ENCODE measurements at places on chromosomes 5 and 9.

- DNase-seq = no peak
These were observed 12.0 kb downstream of the SAR1B start for GRCh38 chr5:134620634-134621033.

- no peak for DNase-seq
These were observed 433.0 kb downstream of the PDE4D start for GRCh38 chr5:59460368-59461153.

DNA sequence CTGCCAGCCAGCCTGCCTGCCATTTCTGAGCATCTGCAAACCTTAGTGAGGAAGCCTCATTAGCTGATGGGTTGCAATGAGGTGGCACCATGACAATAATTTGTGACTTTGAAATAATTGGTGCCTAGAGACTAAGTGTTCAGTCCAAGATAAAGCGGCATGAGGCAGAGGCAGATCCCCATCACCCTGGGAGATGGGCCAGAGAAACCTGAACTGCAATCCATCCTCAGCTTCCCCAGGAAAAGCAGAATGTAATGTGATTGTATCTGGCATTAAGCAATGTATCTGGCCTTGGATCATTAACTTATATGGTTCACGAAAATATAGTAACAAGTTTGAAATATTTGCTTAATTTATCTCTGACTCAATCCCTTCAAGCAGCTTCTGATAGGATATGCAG is 101.0 kb downstream of the SPOCK1 start:
- DNase-seq = no peak

- DNase-seq = no peak
These were observed 12.5 kb upstream of the LHFPL2 start for GRCh38 chr5:78661044-78661443.

- no peak for DNase-seq
These were observed 137.3 kb upstream of the PITX1 start for GRCh38 chr5:135171336-135171735.

- no peak for DNase-seq
These were observed 20.7 kb upstream of the STARD4 start for GRCh38 chr5:111532886-111533582.

DNA sequence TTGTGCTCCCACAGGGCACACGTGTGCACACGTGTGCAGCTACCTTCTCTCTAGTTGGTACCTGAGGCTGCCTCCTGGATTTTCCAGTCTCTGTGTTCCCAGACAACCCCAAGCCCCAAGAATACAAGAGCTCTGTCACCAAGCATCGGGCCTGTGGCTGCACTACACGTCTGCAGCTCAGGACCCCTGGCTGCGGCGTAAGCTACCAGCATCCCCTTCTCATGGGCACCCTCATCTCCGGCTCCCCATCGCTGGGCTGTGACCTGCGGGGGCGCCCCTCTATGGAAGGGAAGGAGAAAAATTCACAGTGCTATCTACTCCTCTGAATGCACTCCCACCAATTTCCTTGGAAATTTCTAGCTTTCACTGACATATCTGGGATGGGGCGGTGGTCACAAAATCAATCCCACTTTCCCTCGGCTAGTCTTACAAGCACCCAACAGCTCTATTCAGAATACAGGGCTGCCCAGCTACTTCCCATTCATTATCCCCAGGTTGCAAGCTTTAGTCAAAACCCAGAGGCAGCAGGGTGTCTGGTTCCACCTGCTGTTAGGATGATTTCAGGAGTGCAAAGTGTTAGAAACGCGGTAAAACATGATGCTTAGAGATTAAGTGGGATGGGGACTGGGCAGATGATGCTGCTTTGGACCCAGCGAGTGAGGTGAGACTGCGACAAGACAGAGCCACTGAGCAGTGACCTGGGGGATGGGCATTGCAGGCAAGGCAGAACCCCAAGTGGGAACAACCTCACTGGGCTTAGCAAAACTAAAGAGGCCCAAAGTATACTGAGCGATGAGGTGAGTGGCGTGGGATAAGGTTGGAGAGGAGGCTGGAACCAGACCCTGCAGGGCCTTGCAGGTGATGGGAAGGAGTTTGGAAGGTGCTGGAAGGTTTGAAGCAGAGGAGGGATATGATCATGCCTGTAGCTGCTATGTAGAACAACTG is 121.7 kb downstream of the KCNIP1 start:
- no peak for DNase-seq

GRCh38 chr9:8614926-8615440 is 815.4 kb upstream of the DMAC1 start:
- no peak for DNase-seq

- DNase-seq = peak; percentile 9
These were observed 23.0 kb upstream of the MTAP start for GRCh38 chr9:21779397-21779796.
